ENCODE measurements at places on chromosomes 6 and 20.

DNA sequence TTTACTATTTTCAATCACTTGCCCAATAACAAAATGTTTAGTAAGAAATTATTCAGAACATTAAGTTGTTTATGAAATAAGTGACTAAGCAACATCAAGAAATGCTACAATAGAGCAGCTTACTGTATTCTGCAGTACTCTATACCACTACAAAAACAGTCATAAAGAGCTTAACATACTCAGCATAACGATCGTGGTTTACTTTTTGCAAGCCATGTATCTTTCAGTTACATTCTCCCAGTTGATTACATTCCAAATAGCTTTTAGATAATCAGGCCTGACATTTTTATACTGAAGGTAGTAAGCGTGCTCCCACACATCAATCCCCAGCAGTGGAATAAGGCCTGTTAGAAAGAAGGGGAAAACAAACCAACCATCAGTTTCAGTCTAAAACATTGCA lies 10.7 kb downstream of the SOD2 start:
- no peak for DNase-seq

- DNase-seq, result no peak
Measured at GRCh38 chr6:75446241-75446880, 47.2 kb downstream of the FILIP1 start.

DNA sequence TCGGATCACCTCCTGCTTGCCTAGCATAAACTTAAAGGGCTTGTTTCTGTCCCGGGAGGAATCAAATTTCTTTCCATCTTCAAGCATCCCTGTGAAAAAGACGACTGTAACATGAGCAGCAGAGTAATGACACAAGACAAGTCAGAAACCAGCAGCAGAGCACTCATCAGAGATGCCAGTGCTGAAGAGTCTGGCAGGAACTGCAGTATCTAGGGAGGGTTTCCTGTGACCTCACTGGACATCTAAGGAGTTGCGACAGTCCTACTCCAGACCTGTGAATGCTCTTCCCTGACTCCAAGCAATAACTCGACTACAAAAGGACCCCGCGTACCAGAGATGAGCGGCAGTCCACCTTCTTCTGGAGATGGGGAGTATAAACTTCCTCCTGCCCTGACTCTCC lies 17.3 kb downstream of the FKBP1A start:
- DNase-seq, result no peak

GRCh38 chr6:73747289-73747688 lies 51.3 kb downstream of the CD109 start:
- DNase-seq, result no peak

DNA sequence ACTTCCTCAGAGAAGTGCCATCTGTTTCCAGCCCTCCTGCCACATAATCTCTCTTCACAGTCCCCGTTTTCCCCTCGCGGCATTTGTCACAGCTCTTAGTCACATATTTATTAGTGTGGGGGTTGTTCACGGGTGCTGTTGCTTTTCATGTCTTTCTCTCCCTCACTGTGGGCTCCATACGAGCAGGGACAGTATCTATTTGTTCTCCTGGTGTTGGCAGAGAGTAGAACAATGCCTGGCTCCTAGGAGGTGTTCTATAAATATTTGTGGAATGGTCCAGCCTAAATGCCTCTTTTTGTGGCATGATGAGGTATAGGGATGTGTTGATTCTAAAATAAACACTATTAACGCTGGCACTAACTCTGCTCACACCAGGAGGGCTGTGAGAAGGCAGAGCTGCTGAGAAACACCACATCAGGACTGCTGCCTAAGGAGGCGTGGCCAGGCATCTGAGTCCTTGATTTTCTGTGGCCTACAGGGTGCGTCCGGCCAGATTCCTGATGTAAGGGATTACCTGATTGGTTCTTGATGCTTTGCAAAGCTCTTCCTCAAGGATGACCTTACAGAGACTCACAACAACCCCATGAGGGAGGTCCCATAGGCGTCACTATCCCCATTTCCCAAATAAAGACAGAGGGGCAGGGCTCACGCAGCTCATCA lies 219.8 kb upstream of the ARID1B start:
- DNase-seq, result no peak

DNA sequence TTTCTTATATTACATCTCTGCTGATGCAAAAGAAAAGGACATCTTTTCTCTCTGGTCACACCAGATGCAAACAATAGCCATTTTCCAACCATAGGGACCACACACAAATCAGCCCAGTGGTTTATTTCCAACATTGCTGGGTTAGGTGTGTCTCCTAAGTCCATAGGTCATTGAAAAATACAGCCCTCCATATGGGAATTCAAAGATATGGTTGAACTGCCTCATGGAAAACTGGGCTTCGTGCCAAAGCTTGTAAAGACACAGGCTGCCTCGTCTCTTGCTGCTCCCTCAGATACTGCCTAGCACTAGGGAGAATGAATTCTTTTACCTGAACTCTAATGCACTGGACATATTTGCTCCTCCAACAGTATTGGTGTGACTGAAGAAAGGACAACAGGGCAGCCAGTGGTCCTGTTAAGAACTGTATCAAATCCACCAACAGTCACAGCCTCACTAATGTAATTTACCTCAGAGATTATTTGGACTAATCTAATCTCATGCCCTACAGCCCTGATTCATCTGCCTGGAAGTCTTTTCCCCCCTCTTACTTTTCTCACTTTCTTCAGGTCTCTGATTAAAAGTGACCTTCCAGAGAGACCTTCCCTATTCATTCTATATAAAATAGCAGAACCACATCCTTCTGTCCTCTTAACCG lies 48.3 kb upstream of the TBC1D32 start:
- DNase-seq, result no peak

- no peak for DNase-seq
Measured at GRCh38 chr6:6438286-6438685, 117.8 kb upstream of the F13A1 start.

DNA sequence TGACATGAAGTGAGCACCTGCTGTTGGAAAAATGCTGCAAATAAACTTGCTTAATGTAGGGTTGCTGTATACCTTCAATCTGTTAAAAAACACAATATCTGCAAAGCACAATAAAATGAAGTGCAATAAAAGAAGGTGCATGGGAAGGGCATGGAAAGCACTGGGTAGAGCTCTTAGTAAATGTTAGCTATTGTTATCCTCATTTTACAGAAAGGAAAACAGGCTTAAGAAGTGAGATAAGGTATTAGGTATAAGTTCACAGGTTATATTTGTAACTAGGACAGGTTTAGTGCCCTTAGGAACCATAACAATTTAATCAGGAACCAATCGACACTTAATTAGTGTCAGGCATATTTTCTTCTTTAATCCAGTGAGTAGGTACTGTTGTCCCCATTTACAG lies 36.7 kb downstream of the SLC22A2 start:
- DNase-seq, result no peak

- DNase-seq, result no peak
Measured at GRCh38 chr6:164346631-164347030, 932.1 kb downstream of the QKI start.

- DNase-seq, result no peak
Measured at GRCh38 chr6:154868143-154868594, 126.9 kb upstream of the TIAM2 start.

DNA sequence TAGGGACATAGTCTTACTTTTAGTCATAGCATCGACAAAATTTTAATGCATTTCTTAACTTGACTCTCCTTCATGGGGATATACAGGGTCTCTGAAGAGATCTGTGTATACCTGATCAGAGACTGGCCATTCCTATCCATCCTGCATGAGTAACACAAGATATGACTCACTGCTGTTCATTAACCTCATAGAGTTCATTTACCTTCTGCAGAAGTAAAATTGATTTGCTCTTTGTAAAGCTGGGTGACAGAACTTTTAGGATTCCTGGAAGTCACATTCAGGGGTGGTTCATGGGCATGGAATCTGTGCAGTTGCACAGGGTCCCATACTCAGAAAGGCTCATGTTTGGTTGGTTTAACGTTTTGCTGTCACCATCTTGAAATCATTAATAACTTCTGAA lies 53.2 kb downstream of the PDE7B start:
- DNase-seq, result no peak

- no peak for DNase-seq
Measured at GRCh38 chr6:6865611-6866010, 242.2 kb upstream of the RREB1 start.

- no peak for DNase-seq
Measured at GRCh38 chr6:93523365-93523764, 104.0 kb upstream of the EPHA7 start.

DNA sequence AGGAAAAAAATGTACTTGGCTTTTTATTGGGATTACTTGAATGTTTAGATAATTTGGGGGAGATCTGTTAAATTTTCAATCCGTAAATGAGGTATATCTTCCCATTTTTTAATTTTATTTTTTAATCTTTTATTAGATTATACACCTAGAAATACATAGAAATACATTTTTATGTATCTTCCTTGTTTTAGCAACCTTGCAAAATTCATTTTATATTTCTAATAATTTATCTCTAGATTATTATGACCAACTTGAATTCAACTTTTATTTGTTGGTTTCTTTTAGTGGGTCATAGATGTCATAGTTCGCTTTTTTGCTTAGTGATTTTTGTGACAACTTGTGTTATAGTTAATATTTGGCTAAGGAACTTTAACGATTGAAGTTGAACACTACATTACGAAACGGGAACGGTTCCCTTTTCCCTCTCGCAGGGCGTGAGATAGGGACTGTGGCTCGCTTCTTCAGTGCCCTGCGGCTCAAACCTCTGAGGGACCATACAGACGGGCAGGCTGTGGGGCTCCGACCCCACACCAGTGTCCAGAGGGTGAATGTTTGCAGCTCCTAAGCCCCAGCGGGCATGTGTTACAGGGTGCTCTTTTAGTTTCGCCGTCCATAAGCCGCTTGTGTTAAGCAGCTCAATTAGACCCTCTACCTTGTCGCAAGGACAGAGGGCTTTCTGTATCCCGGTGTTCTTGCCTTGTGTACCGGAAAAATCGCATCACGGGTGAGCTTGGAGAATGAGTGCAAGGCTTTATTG lies 53.8 kb downstream of the PRND start:
- no peak for DNase-seq

GRCh38 chr20:1893721-1894470 lies 1.3 kb upstream of the SIRPA start:
- no peak for DNase-seq

DNA sequence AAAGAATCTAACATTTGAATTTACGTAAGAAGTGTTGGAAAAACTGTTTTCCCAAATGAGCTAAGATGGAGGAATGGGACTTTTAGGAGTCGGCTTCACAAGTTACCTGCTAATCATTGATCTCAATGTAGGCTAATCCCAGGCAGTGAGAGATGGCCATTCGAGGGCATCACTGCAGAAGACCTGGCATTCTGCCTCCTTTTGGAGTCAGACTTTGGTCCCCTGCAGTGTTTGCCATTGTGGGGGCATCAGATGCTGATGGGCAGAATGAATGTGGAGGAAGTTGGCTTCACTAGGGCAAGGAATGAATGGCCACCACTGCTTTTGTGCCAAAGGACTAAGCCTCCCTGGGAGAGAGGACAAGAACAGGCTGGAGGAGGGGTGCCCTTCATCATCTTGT lies 55.7 kb upstream of the NKX2-2 start:
- no peak for DNase-seq

GRCh38 chr6:137717074-137718073 lies 149.7 kb upstream of the TNFAIP3 start:
- DNase-seq, result peak; percentile 38

- DNase-seq, result no peak
Measured at GRCh38 chr20:41133709-41134361, 3.5 kb upstream of the PLCG1 start.

DNA sequence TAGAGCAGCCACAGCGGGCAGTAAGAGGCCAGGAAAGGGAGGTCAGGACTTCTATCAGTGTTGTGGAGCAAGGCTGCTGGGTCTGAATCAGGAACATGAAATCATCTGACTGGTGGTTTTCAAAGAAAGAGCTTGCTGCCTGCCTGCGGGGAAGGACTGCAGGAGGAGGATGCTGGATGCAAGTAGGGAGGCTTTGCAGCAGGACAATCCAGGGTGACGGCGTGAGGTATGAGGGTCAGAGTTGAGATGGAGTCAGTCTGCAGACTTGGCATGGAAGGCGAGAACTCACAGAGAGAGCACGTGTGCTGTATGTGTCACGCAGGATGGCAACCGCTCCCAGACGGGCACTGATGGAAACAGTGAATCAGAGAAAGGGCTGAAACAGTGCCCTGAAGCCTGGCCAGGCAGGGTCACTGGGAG lies 59.2 kb upstream of the CD93 start:
- DNase-seq, result no peak

DNA sequence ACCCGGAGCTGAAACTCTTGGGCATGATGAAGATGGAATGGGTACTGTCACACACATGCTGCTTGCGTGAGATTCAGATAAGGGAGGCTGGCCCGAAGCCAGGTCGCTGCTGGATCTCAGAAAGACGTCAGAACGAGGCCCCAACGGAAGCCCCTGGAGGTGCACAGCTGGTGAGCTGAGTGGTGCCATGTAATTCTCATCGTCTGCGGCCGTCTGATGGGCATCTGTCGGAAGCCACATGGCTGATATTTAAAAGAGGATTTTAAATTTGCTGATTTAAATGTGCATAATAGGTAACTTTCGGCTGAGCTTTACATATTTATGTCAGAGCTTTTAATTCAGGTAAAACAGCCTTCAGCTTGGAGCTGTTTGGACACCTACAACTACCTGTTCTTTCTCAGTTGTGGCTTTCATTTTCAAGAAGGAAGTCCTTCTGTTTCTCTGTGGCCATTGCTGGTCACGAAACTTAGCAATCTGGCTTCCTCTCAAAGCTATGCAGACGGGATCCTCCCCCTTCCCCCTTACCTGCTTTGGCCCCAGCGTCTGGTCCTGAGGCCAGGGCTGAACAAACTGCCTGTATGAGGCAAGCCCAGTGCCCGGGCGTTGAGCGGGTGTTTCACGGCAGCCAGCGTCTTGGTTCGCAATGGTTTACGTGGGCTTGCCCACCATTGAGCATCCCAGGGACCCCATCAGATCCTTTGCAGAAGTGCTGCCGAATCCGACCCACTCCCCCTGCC lies 9.2 kb downstream of the SLCO4A1 start:
- peak; percentile 77 for DNase-seq

- no peak for DNase-seq
Measured at GRCh38 chr6:117481278-117481925, 1.1 kb upstream of the DCBLD1 start.

DNA sequence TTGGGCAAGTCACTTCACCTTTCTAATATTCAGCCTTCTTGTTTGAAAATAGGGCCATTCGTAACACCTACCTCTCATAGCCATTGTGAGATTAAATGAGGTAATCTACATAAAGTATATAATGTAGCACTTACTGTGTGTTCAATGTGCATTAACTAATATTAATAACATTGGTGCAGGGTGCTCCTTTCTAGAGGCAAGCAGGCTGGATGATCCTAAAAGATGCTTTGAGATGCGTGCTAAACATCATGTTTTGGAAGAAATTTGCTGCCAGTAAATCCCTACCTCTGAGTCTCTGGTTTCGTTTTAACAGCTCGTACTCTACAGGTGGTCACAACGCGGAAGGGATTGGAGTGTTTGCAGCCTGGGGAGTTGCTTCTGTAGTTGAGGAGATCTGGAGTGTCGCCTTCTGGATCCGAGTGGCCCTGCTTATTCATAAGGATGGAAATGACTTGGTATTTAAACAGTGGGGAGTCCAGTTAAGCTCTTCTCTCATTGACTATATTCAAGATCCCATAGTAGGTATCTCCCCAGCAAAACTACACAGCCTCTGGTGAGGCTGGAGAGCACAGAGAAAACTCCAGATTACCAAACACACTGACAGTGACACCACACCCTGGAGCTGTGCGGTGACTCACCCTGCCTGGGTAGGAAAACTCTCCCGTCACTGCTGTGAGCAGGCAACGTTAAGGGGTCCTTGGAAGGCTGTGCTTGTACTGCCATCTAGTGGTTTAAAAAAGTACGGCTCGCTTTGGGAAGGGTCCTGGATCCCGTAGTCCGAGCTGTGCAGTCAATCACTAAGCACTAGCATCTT lies 107.9 kb downstream of the MAP3K7 start:
- DNase-seq, result peak; percentile 73

All from stimulated activated CD8-positive, alpha-beta memory T cell treated with anti-CD3 and anti-CD28 coated beads, Interleukin-15, amount 100 ng/mL, for 1 hour (primary cell).